ENCODE measurements at places on chromosomes 1 and 21. TPM values are rescaled to one million over a fixed set of nuclear protein-coding genes. Genes with fewer than 3 reads are reported as not detected.

LRRC39 gene
- total RNA-seq = 0.20 TPM

CRYBG2 gene
- 0.90 TPM for total RNA-seq

LINGO4 gene
- total RNA-seq = not detected

PPIH gene
- 69.5 TPM for total RNA-seq

GUCA2A gene
- total RNA-seq = not detected

INSRR gene
- not detected for total RNA-seq

C1orf94 gene
- not detected for total RNA-seq

TEX38 gene
- total RNA-seq = not detected

EPHX1 gene
- total RNA-seq = 209 TPM

PODN gene
- total RNA-seq = not detected
